Progenitor cell of endocrine pancreas (in vitro differentiated cells): ENCODE measurements at places on chromosomes 16 and 17. TPM values are rescaled to one million over a fixed set of nuclear protein-coding genes. Genes with fewer than 3 reads are reported as not detected.
A peak's percentile ranks its signal among the peaks of the same experiment; 100 is the strongest.

DNA sequence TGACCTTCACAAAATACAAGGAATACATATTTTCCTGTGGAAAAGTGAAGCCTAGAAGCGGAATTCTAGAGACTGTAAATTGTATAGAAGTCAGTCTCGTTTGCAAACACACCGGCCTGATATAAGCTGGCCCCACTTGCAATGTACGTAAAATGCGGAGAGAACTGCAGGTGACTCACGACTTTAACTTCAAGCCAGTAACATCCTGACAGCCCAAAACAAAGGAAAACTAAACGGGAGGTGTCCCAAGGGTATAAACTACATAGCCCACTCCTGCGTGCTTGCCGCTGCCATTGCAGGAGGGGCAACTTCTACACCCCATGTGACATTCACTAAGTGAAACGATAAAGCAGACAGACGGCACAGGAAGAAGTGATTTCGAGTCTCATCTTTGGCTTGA lies 101.6 kb downstream of the CYTH1 start:
- DNase-seq, result no peak

DNA sequence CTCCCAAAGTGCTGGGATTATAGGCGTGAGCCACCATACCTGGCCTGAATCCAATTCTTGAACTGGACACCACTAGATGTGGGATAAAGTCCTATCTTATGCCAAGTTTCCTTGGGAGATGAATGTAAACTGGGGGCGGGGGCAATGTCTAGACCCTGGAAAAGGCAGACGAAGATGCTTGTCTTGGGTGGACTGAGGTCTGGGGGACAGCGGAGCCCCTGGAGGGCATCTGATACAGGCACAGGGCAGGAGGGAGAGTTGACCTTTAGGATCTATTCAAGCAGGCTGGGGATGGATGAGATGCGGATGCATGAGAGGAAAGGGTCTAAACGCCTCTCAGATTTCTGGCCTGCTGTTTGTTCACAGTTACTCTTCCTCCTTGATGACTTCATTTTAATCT lies 11.7 kb downstream of the C1QTNF1 start:
- no peak for DNase-seq

DNA sequence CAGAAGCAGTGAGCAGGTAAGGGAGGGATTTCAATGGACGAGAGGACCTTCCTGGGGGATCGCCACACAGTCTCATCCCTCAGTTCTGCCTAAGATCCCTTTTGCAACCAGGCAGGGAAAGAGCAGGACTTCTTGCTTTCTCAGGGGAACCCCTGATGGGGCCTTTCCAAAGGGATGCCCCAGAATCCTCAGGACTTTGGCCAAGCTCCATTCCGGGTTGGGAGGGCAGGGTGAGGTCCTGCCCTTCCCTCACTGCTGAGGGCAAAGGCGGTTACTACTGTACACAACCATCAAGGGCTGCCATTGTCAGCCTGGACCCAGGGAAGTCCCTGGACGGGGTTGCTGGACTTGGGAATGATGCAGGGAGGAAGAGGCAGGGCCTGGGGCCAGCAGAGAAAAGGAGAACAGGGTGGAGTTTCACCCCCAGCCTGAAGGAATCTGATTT lies 9.7 kb downstream of the PRR29 start:
- DNase-seq, result no peak

GRCh38 chr17:11326492-11326891 lies 85.5 kb downstream of the SHISA6 start:
- DNase-seq, result no peak

DNA sequence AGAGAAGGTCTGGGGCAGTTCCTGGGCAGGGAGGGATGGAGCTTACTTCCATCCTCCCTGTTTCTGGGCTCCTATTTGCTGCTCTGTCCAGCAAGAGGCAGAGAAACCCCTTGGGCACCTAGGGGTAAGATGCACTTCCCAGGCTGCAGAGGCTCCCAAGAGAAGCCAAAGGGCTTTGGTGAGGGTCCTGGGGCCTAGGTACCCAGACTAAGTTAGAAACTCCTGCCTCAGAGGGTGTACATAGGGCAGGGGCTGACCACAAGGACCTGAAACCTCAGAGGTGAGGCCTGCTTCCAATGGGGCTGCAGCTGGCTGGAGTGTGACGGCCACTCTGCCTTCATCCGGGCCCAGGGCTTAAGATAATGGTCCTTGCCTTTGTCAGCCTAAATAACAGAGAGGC lies 1.6 kb upstream of the ARMC7 start:
- no peak for DNase-seq

DNA sequence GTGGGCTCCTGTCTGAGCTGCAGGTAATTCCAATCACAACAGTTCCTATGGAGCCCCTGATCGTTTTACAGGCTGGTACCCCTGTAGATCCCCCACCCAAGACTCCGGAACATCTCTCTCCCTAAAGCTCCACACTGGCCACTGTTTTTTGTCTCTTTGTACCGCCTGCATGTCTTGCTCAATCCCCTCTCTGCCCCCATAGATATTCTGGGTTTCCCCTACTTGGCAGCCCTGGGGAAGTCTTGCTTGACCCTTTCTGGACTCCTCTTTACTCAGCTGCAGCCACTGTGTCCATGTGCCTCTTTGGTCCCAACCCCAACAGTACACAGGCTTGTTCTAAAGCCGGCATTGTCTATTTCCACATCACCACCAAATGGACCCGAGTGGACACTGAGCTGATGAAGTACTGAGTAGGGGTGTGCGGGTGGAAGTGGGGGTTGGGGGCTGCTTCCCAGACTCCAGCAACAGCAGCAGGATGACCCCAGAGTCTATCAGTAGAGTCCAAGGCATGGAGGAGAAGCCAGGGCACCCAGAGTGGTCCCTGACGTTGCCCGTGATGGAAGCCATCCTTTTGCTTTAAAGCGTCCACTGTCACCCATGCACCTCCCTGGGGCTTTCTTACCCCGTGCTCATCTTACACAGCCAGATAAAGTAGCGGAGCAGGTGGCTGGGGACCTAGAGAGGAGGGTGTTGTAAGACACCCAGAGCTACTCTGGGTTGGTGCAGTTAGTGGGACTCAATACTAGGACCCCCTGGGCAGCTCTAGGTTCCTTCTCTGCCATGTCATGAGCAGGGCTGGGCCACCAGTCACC lies 6.4 kb downstream of the CD300LB start:
- DNase-seq, result no peak

DNA sequence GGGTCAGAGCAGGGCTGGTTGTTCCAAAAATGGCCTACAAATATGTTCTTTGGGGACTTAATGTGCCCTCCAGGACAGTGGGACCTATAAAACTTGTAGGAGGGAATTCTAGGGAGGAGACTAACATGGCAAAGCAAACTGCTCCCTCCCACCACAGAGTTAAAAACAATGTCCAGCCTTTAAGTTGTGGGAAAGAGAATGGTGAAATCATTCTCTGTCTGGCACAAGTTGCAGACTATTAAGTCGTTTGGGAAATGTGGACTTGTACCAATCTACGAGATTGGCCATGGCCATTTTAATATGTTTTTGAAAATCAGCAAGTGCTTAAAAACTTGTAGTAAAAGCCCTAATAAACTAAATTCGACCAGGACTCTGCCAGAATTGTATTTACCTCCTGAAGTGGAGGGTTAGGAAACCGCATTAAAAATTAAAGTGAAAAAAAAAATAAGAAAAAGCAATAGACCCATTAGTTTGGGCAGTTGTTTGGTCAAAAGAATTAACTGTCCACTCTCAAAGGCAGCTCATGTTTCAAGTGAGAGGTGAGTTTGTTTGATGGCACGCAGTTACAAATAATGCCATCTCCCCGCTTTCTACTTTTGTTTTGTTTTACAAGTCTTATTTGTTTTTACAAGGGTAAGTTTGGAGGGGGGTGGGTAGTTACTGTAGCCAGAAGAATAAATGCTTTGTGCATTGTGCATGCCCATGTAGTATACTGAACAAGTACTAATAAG lies 32.4 kb downstream of the ANKFN1 start:
- DNase-seq, result no peak

- no peak for DNase-seq
These were observed 10.4 kb downstream of the RAI1 start for GRCh38 chr17:17691468-17692263.

DNA sequence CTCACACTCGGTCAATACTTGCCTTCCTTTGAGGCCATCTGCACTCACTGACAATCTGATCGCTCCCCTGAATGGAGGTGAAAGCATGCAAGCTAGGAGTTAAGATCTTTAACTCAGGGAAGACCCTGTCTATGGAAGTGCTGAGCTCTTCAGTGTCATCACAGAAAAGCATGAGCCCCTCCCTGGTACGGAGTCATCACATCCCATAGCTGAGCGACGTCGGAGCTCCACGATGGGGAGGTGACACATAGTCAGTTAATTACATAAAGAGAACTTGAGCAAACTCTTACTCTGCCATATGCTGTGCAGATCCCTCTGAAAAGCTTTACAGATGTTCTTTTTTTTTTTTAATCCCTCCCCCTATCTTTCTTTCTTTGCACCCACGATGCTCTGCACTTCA lies 463.2 kb downstream of the WWOX start:
- DNase-seq, result no peak

DNA sequence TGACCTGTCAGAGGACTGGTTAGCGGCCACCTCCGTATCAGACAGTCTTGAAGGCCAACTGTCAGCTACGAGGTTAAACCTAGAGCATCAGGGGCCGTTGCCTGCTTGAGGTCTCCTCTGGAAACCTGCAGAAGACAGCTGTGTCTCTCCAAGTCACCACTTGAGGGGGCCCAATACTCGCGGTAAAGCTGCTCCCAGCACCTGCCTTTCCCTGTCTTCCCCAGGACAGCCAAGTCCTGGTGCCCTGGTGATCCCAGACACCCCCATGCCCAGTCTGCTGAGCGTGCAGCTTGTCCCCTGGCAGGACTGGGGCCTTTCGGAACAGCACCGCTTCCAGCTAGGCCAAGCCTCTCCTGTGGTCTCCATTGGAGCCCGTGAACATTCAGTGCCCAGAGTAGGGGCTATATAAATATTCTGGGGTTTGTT lies 80.1 kb downstream of the DNAH17 start:
- DNase-seq, result peak; percentile 55

DNA sequence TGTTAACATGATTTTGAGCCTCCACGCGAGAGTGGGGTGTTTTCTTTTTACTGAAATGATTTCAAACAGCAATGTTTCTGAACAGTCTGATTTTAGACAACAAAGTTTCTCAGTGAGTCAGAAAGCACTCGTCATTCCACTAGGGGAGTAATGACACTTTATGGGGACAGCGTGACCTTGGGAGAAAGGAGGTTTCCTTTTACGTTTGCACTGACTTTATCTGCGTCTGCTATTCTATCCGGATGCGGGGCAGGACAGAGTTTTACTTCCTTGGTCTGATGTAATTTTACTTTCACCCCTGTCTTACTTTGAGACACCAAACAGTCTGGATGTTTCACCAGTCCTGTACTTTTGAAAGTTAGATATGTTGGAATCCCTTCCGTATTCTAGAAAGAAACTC lies 20.7 kb downstream of the SLC47A1 start:
- DNase-seq, result no peak

DNA sequence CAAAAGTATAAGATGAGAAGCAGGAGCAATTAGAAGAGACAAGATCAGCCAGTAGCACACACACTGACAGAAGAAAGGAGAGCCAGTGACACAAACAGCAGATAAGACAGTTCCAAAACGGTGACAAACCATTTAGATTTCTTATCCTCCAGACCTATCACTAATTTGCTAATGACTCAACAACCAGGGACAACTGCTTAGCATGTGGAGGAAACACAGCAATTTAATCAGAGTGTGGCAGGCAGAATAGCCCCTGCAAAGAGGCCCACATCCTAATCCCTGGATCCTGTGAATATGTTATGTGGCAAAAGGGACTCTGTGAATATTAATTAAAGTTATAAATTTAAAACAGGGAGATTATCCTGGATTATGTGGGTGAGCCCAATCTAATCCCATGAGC lies 81.1 kb downstream of the CACNG1 start:
- no peak for DNase-seq

GRCh38 chr17:16101440-16101839 lies 101.8 kb downstream of the TTC19 start:
- DNase-seq, result no peak

DNA sequence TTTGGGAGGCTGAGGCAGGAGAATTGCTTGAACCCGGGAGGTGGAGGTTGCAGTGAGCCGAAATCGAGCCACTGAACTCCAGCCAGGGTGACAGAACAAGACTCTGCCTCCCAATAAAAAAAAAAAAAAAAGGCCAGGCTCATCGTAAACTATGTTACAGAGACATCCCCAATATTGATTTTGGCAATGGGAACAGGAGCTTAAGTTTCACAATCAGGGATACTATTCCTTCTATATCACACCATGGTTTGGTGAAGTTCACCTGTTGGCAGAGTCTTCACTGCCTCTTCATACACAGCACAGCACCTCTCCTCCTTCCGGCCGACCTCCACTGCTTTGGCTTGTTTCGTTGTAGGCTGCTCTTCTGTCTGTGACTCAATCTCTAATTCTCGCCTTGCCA lies 21.2 kb downstream of the UTP6 start:
- DNase-seq, result no peak

DNA sequence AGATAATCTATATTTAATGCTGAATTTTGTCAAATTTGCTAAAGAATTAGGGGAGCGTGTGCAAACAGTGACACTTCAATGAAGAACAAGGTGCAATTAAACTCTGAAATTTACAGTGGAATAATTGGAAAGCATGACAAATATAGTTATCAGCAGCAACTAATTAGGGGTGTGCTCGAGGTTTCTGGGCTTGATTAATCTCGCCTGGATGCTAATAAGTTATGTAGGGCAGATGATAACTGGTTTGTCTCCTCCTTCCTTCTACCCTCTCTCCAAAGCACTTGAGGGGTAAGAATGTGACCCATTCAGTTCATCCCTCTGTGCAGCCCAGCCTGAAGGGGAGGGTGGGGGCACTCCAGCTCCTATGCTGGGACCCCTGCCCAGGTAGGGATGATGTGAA lies 21.9 kb downstream of the MRM1 start:
- no peak for DNase-seq

DNA sequence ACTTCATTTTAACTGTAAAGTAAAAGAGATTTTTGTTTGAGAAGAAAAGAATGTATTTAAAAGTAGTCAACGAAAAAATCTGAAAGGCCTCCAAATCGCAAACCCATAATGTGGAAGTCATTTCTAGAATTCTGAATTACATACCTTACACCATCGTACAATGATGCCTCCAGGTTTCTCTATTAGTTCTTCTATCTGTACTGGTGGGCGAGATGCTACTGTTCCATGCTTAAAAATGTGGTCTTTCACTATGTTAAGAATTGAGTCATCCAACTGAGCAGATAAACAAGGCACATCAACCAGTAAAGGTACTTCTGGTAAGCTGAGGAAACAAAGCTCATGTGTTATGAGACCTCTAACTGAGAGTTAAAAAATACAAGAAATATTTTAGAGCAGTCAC lies 28.5 kb downstream of the CRLF3 start:
- DNase-seq, result no peak

EVI2A gene
- total RNA-seq, result not detected in 2 replicates

SEPTIN12 gene
- 0.78 TPM in 1 of 2 replicates, not detected in the other for total RNA-seq

TNK1 gene
- total RNA-seq, result 9.1 and 13.4 TPM in 2 replicates

PAM16 gene
- total RNA-seq, result 33.5 and 36.7 TPM in 2 replicates

WNK4 gene
- 5.8 and 6.3 TPM in 2 replicates for total RNA-seq

KCNG4 gene
- total RNA-seq, result not detected in 2 replicates

CTRB1 gene
- not detected in 2 replicates for total RNA-seq

SERPINF2 gene
- 68.6 and 74.5 TPM in 2 replicates for total RNA-seq

ABCA9 gene
- total RNA-seq, result 0.11 and 0.14 TPM in 2 replicates

SLC46A1 gene
- total RNA-seq, result 15.7 and 16.1 TPM in 2 replicates

FDXR gene
- 16.9 and 18.2 TPM in 2 replicates for total RNA-seq

ITGB3 gene
- total RNA-seq, result not detected in 2 replicates
